Amniotic stem cell (primary cell): ENCODE measurements at places on chromosomes 1 and 21.

DNA sequence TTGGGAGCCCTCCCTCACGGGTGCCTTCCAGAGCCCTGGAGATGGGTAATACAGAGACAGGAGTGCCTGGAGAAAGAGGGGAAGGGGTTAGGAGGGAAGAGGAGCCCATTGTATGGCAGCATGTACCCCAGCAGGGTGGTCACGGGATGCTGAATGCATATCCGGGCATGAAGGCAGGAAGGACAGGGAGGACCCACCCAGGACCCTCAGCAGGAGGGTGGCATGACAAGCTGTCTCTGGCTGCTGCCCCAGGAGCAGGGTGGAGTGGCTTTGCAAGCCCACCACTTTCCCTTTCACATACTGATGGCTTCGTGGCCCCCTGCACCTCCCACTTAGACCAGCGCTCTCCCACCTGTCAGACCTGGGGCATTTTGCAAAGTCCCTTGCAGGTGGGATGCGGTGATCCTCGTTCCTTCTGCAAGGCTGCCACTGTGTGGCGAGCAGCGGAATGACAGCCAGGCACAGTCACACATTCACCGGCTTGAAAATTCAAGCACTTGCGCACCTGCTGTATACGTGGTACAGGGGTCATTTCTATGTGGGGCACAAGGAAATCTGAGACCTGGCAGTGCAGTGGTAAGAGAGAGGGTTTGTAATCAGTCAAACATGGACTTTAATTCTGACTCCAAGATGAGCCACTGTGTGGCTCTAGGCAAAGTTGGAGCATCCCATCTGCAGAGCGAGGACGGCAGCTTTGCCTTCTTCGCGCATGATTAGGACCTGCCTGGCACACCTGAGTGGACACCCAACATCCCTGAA is 53.2 kb upstream of the TMEM51 start:
- DNase-seq: no peak

- DNase-seq: no peak
Measured at GRCh38 chr1:67188137-67188536, 21.9 kb downstream of the IL23R start.

- no peak for DNase-seq
Measured at GRCh38 chr1:15684042-15684461, at the start of gene PLEKHM2. Gene PLEKHM2, plus strand, starts transcription at chr1:15684320. Its CDS starts 239 bp downstream, at chr1:15684559.

DNA sequence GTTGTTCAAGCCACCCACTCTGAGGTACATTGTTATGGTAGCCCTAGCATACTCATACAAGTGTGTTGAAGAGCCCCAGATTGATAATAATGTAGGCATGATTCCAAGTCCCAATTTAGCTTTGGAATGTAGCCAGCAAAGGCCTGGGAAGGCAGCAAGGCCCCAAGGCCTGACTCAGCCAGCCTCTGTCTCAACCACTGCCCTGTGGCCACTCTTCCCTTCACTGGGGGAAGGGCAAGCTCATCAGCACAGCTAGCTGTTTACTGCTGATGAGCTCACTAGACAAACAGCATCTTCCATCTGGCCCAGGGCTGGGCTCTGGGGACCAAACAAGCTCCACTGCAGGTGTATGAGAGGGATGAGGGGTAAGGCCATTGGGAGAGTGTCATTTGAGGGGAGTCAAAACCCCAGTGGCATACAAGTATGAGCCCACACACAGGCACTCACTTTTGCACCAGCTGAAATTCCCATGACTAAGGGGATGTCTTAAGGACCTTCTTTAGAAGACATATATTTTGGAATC is 2.2 kb upstream of the IRF6 start:
- peak; percentile 70 for DNase-seq

- DNase-seq: no peak
Measured at GRCh38 chr1:238568735-238569134, 678.0 kb upstream of the ZP4 start.

GRCh38 chr21:27171707-27172106 is 204.8 kb upstream of the ADAMTS5 start:
- no peak for DNase-seq

DNA sequence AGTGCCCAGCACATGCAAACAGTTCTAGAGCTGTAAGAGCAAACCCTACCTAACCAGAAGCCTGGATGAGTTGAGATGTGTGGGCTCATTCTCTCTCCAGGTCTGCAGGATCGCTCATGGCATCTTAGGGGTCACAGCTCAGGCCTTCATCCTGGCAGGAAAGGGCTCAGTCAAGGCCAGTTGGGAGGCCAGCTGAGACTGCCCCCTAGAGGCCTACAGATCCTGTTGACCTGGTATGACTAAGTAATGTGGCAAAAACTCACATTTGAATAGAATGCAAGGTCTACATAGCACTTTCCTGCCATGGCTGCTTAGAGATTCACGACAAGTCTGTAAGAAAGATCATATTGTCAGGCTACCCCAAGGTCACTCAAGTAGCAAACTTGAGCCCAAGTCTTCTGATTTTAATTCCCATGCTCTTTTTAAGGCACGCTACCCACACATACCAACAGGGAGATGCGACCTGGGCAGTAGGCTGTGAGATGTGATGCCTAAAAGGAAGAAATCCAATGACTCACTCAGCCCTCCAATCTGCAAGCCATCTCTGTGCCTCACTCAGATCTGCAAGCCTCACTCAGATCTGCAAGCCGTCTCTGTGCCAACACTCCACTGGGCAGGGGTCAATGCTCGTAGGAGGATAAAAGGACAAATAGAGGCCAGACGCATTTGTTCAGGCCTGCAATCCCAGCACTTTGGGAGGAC is 5.1 kb upstream of the CAPN8 start:
- DNase-seq: no peak

DNA sequence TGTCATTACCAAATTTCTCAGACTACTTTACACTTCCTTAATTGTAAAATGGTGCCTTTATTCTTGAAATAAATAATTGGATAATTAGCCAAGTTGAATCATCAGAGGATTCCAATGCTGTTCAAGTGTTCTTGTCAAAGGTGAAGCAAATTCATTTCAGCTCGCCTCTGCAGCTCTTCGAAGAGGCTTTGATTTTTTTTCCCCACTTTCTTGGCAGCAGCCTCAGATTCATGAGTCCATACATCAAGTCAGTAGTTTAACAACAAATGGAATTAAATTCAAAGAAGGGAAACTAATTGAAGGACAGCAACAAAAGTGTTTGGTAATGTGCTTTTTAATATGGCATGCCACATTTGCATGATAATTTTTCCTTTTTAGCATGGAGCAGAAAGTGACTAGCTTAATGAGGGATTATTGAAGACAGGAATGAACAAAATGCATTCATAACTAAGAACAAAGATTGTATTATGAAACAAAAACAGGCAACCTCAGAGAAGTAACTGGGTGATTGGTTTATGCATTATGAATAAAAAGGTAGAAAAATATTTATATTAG is 239.0 kb downstream of the USH2A start:
- DNase-seq: no peak

GRCh38 chr21:39927304-39927886 is 60.2 kb downstream of the PCP4 start:
- DNase-seq: no peak

DNA sequence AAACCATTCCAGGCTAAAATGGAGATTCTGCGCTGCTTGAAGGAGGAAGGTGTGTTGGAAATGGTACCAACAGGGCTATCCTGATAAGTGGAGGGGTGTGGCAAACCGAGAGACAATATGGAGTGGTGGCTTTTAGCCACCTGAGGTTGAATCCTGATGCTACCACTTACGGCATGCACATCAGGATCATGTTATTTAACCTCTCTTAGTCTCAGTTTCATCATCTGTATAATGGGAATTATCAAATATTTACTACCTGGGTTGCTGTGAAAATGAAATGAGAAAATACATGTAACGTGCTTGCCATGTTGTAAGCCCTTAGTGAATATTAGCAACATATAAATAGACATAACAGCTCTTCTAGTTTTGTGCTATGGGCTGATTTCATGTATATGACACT is 117.1 kb downstream of the TBX19 start:
- DNase-seq: no peak

DNA sequence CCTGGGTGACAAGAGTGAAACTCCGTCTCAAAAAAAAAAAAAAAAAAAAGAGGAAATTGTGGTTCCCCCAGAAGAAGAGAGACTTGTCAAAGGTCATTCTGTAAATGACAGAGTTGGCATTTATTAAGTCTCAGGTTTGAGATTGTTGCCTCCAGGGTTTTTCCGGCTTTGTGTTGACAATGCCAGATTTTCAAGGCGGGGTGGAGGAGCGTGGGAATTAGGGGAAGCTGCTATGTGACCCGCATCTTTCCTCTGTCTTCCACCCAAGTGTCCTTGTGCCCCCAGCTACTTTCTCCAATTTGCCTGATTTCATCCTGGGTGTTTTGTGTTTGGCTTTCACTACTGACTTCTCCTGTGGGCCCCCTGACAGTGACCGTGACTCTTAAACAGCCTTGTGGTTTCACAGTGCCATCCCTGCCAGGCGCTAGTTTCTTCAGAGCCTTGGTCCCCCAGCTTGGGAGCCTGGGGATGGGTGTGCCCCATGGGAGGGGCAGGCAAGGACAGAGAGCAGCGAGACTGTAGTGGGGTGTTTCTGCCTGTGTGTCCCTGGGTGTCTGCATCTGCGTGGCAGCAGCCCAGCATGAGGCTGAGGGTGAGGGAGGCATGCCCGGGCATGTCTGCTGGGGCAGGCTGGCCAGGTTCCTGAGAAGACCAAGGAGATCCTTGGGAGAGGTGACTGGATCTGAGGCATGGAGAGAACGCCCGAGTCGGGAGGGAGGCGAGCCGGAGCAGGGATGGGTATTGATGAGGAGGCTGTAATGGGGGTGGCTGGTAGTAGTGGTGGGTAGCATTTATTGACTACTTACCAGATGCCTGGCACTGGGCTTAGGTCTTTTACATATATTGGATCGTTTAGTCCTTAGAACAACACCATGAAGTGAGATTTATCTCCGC is 46.3 kb downstream of the IER5 start:
- no peak for DNase-seq

DNA sequence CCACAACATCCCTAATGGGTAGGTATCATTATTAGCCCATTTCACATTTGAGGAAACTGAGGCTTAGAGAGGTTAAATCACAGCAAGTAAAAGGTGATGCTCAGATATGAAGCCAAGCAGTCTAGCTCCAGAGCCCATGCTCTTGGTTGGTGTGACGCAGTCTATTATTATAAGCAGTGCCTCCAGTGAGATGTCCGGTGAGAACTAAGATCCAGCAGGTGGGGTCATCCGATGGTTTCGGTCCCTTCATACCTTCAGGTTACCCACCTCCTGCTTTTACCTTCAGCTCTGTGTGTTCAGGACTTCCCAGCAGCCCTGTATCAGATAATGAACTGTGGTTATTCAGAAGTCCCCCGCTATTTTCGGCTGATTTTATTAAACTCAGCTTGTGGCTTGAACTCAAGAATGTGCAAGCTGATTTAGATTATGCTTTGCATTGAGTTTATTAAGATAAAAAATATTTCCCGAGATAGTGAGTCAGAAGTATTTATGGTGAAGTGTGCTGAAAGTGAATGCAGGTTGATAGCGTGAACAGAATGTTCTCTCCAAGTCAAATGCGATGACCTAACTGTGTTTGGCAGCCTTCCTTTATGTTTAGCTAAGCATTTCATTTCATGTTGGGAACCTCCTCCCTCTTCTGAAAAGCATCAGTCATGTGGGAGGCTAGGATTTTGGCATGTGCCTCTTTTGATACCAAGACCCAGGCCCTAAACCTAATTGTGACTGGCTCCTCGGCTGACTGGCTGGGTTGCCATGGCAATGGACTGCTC is 160.9 kb upstream of the UBE2U start:
- peak; percentile 74 for DNase-seq

DNA sequence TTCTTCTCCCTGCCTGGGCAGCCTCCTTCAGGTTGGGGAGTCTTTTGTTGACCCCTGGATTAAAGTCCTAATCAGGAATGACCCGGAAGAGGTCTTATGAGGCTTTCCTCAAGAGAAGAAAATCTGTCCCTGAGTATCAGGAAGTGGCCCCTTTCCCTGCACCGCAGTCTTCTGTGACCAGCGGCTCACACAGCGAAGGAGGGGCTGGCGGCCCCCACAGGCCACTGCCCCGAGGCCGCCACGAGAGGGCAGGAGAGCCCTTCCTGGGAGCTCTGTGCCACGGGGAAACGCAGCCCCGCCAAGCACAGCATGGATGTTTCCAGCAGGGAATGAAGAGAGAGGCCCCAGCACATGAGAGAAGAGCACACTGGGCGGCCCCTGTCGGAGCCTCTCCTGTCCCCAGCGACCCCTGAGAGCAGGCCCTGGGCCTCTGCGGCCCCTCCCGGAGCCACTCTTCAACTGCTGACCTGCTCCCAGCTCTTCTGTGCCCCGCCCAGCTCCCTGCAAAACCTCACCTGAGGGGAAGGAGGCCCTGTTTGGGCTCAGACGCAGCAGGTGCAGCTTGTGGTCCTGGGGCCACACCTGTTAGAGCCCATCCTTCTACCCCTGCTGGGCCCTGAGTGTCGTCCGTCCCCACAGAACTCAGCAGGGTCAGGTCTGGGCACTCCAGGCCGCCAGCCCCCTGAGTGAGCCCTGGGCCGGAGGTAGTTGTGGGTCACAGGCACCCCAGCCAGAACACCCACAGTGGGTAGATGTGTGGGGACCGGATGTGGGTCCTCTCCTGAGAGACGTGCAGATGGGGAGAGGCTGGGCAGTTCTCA is 4.9 kb upstream of the POFUT2 start:
- peak; percentile 70 for DNase-seq

DNA sequence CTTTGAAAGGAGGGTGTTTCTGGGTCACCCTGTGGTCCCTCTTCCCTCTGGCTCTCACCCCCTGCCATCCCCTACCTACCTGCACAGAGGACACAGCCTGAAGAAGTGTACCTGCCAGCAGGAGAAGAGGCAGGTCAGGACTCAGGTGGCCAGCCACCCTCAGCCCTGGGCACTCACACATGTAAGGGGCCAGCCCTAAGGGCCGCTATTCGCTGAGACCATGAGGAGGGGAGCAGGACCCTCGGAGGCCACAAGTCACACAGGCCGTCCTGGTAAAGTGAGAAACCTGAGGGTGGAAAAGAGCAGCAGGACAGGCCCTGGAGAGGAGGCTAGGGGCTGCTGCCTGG is 1.2 kb downstream of the ZNF692 start:
- DNase-seq: no peak

DNA sequence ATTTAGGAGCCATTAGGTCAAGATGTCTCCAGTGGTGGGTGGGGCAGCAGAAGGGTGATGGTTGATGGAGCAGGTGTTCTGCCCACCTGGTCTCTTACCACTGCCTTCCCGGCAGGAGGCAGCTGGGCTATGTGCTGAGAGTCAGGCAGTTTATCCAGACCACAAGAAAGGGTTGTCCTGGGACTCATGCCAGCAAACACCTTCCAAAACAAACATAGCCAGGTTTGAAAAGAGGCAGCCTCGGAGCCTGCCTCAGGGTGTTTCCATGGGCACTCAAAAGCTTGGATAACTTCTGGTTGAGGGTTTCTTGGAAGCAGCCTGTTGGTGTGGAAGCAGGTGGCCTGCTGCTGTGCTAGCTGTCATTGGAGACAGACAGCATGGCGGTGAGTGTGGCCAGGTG is 187.2 kb downstream of the PCP4 start:
- no peak for DNase-seq

DNA sequence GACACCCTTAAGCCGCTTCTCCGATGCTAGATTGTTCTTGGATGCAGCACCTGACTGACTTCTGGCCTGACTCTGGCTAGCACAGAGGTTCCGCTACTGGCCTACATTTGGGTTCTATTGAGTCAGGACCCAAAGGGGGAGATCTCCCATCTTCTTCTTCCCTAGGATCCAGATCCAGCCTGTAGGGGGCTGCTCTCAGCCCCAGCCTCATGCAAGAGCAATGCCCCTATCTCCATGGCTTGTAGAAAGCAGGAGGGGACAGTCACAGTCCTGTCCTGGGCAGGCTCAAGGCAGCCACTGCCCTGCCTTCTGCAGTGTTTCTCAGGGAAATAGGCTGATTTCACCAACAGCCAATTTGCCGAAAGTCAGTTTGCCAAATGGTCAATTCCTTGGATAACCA is 6.3 kb upstream of the ADAR start:
- DNase-seq: no peak
